ENCODE measurements at places on chromosomes 1 and 21.

DNA sequence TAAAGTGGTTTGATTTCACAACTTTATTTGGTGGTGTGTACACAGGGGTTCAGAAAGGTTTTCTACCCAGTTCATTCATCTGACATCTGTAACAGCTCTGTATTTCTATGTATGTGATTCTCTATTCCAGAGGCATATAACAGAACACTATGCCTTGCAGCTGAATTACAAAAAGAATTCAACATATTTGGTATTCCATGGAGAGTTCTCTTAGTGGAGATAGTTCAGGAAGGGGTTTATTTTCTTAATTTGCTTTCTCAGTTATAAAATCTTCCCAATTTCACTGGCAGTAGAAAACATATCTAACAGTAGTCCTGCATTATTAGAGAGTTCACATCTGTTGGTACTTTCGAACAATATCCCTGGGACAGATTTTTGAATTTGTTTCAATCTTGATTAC is 207.9 kb upstream of the LYPLAL1 start:
- DNase-seq: no peak

- no peak for DNase-seq
Observed at GRCh38 chr1:198761859-198762616, 123.2 kb downstream of the PTPRC start.

DNA sequence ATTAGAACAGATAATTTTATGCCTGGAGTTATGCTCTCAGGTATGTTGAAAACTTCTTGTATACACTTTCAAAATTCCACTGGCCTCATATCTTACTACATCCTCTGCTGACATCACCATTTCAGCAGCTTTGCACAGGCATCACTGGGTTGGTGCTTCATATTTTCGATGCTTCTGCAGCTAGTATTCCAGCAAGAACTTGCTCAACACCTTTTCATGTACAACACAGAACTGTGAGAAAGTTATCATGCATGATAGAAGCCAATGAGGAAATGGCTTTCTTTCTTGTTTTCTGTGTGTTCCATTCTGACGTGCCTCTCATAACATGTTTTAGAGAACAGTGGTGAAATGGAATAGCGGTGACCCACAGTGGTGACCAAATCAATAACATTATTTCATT is 5.1 kb upstream of the GBP5 start:
- no peak for DNase-seq

DNA sequence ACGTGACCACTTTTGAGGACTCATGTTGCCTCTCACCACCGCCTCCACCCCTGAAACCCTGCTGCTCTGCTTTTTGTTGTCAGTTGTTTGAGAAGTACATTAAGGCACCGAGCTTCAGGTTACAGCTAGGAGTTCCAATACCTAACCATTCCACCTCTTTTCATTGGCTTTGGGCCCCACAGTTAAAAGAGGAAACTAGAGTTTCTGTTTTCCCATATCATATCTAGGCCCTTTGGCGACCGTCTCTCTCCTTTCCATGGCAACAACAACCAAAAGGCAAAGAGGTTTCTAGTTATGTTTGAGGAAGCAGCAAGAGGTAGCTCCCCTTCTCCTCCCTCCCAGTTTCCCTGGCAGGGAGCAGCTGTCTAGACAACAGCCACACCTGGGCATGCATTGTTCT is 5.9 kb downstream of the ANKRD35 start:
- no peak for DNase-seq

DNA sequence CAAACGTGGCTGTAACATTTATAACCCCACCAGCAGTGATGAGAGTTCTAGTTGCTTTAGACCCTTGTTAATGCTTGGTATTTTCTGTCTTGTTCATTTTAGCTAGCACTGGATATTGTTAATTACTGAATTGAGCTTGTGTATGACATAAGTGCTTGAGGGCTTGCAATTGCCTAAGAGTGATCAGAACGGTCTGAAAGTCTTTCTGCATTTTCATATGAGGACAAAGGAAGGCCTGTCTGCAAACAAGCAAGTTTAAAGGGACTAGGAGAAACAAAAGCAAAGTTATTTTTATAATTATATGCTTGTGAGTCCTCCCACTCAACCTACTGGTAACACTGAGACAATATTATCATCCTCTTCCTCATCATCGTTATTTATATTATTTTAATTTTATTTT is 305.5 kb upstream of the DUSP10 start:
- no peak for DNase-seq

GRCh38 chr21:42157606-42158310 is 61.2 kb upstream of the ABCG1 start:
- DNase-seq: no peak
